Activated CD4-positive, CD25-positive, alpha-beta regulatory T cell treated with anti-CD3 and anti-CD28 coated beads, Interleukin-2, amount 50 U/mL, for 24 hours (primary cell): ENCODE measurements at places on chromosomes 3 and 15.

GRCh38 chr3:142051351-142051750, 98.0 kb downstream of the TFDP2 start:
- no peak for ATAC-seq

- ATAC-seq: no peak
These were observed at the start of gene MYL3 for GRCh38 chr3:46863261-46863782. Gene MYL3 (minus strand): TSS chr3:46863444. CDS start chr3:46863390, 54 bp downstream.

DNA sequence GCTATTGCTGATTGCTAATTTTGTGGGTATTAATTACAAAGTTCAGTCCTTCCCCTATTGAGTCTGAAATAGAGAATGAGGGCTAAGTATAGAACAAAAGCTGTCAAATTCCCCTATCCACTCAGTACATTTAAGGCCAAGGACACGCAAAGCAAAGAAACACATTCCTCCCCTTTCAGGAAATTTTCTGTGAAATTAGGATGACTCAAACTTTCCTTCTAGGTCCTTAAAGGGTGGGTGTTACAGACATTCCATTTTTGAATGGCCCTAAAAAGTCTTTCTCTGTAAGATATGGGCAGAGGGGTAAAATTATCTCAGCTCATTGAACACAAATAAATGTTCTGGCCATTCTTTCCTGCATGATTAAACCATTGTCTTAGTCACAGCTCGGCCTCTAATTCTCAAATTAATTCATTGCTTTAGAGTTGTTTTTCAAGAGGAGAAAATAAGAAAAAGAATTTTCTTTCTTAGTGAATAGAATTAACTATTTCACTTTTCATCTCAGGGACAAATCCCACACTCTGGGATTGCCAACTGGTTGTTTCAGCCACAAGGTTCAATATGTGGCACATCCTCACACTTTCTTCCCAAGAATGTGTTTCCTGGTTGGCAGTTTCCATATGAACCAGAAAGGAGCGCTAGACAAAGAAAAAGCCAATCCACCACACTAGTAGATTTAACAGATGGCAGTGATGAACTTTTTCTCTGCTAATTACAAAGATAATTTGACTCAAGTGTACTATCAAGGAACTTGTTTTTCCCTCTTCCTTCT, 424.1 kb downstream of the ZNF385D start:
- ATAC-seq: no peak

- ATAC-seq: no peak
These were observed 1.2 kb downstream of the GABRB3 start for GRCh38 chr15:26771578-26772153.

GRCh38 chr15:29376590-29376989, 107.0 kb upstream of the NSMCE3 start:
- ATAC-seq: no peak

DNA sequence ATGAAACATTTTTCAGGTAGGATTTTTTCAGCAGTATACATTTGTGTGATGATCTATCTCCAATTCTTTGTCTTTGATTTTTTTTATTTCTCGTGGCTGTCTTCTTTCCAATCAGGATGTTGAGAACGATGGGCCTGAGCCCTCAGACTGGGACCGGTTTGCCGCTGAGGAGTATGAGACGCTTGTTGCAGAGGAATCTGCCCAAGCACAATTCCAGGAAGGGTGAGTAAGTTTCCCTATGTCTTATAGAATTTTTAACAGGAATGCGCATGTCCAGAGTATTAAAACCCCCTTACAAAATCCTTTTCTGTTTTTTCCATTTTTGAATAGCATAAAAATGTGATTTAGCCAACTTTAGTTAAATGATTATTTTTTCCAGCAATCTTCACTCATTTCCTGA, 90.0 kb downstream of the MSL2 start:
- no peak for ATAC-seq

DNA sequence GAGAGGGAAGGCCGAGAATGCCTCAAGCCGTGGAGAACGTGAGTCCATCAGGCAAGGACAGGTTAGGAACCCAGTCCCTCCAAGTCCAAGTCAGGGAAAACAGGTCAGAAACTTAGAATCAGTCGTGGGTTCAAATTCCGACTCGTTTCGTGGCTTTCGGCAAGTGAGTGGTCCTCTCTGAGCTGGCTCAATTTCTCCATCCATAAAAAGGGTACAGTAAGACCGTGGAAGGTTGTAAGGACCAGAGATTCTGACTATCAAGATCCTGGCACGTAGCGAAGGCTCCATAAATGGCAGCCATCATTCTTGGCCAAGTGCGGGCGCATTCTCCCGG, 604 bp upstream of the MED12L start:
- no peak for ATAC-seq

DNA sequence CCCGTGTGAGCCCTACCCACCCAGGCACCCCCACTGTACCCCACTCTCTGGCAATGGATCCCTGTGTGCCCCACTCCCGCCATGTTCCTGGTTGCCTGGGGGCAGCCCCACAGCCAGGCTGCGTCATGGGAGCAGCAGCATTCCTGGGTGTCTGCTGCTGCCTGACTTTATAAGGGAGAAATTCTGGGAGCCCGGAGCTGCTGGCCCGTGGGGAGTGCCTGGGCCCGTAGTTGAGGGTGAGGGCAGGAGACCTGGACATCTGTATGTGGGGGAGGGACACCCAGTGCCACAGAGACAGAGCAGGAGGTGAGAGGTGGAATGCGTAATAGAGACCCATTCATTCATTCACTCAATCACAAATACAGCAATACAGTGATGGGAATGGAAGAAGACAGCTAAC, 15.1 kb downstream of the CSPG4 start:
- no peak for ATAC-seq

- ATAC-seq: no peak
These were observed 22.3 kb downstream of the OSBPL10 start for GRCh38 chr3:31958701-31959152.

GRCh38 chr15:70336425-70337009, 238.8 kb upstream of the TLE3 start:
- ATAC-seq: no peak
